ENCODE measurements at places on chromosomes 1 and 21. TPM values are rescaled to one million over a fixed set of nuclear protein-coding genes. Genes with fewer than 3 reads are reported as not detected.

Gene DNASE2B
- not detected for total RNA-seq

Gene SAMD13
- total RNA-seq, result 0.41 TPM

GRCh38 chr1:29960156-29960755 lies 723.9 kb downstream of the PTPRU start:
- no peak overlapping the region for H3K4me3 ChIP-seq
- H3K36me3 ChIP-seq, result no peaks in the 10 kb centered on the region
- H3K4me1 ChIP-seq, result no peaks in the 10 kb centered on the region
- no peak overlapping the region for H3K27ac ChIP-seq
- no peaks in the 10 kb centered on the region for H3K27me3 ChIP-seq

DNA sequence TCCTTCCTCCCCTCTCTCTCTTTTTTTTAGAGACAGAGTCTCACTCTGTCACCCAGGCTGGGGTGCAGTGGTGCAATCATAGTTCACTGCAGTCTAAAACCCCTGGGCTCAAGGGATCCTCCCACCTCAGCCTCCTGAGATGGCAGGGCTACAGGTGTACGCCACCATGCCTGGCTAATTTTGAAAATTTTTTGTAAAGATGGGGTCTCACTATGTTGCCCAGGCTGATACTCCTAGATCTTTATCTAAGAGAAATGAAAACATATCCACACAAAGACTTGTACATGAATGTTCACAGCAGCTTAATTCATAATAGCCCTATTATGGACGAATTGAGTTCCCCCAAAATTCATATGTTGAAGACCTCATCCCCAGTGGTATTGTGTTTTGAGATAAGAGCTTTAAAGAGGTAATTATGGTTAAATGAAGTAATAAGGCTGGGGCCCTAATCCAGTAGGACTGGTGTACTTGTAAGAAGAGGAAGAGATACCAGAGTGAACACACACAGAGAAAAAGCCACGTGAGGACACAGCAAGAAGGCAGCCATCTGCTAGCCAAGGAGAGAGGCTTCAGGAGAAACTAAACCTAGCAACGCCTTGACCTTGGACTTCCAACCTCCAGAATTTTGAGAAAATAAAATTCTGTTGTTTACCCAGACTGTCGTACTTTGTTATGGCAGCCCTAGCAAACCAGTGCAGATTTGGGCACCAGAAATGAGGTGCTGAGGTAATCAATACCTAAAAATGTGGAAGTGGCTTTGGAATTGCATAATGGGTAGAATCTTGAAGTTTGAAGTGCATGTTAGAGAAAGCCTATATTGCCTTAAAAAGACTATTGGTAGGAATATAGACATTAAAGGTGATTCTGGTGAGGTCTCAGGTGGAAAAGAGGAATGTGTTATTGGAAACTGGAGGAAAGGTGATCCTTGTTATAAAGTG lies 13.2 kb downstream of the IFNLR1 start:
- no peaks in the 10 kb centered on the region for H3K36me3 ChIP-seq
- H3K4me1 ChIP-seq, result no peaks in the 10 kb centered on the region
- DNase-seq, result no peak
- H3K27me3 ChIP-seq, result no peaks in the 10 kb centered on the region
- no peak overlapping the region for H3K4me3 ChIP-seq

DNA sequence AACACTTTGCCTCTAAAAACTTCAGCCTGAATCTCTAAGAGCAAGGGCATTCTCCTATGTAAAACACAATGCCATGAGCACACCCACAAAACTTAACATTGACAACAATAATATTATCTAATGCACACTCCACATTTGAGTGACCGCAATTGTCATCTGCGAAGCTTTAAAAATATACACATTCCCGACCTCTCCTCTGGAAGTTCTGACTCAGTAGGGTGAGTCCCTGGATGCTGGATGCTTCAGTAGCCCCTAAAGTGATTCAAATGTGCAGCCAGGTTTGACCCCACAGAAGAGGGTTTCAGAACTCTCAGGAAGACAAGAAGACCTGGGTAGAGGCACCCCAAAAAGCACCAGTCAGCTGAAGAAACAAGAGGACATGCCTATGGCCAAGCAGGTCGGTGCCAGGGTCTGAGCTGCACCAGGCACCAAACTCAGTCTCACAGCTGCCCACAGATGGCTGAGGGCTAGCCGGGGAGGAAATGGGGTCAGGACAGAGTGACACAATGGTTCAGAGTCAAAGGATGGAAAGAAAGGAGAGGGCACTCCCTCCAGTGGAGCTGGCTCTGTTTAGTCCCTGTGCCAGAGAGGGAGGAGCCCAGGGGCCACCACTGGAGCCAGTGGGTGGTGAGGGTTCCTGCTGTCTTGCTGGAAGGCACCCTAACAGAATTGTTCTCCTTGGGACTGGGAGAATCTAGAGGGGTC lies 17.4 kb downstream of the PIK3C2B start:
- H3K27ac ChIP-seq, result no peak overlapping the region
- no peaks in the 10 kb centered on the region for H3K27me3 ChIP-seq
- DNase-seq, result no peak
- H3K4me3 ChIP-seq, result no peak overlapping the region
- H3K4me1 ChIP-seq, result no peaks in the 10 kb centered on the region

- H3K4me1 ChIP-seq, result no peaks in the 10 kb centered on the region
- H3K36me3 ChIP-seq, result no peaks in the 10 kb centered on the region
- H3K27me3 ChIP-seq, result no peaks in the 10 kb centered on the region
- DNase-seq, result no peak
Measured at GRCh38 chr1:188170935-188171334, 1342.2 kb downstream of the PLA2G4A start.

DNA sequence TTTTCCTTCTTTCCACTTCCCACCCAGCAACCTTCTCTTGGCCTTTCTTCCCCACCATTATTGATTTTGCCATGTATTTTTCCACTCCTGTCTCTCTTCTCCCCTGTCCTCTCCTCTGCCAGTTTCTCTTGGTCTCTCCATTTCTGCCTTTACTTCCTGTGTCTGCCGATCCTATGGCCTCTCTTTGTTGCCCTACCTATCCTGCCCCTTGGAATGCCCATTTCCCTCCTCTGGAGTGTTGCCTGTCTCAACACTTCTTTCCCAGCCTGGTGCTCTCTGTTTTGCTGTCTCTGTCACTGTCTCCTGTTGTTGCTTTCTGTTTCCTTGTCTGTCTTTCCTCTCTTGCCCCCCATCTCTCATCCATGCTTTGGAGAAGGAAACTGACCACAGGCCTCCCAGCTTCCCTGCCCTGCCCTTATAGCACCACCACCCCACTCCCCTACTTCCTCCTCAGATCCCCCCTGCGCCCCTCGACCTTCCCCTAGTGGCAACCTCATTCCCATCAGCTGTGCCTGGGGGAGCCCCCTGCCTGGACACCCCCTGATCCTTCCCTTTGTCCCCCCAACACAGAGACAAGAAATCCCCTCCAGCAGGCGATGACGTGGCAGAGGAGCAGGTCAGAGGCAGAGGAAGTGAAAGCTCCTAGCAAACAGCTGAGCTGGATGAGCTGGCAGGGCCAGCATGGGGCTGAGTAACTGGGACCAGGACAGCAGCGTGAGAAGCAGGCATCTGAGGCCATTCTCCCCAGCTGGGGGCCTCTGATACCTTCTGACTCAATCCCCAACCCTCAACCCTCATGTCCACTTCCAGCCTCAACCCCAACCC lies 6.6 kb upstream of the ETV3L start:
- no peaks in the 10 kb centered on the region for H3K36me3 ChIP-seq
- peak; percentile 66 for DNase-seq
- H3K27me3 ChIP-seq, result peaks cover 25% of the 10 kb centered on the region
- no peak overlapping the region for H3K27ac ChIP-seq

Data from sigmoid colon (tissue), 7 donors.